ENCODE measurements at places on chromosomes 3 and 15.

DNA sequence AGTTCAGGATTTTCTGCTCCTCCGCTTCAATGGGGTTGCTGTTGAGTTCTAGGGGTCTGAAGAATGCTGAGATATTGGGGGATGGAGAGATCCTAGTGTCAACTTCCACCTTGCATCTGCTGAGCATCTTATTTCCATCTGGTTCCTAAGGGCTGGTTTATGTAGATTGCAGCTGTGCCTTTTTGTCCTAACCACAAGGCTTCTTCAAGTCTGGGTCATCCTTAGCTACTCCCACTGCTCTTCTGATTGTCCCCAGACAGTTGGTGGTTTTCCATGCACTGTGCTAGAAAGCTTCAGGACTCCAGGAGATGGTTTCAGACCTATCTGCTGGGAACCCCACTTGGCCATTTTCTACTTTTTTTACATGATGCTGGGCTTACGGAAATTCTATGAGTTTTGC lies 125.0 kb downstream of the IL20RB start:
- DNase-seq, result no peak

GRCh38 chr15:91237445-91237844 lies 137.4 kb downstream of the SV2B start:
- DNase-seq, result no peak

GRCh38 chr3:14839236-14839635 lies 20.5 kb downstream of the FGD5 start:
- DNase-seq, result no peak

DNA sequence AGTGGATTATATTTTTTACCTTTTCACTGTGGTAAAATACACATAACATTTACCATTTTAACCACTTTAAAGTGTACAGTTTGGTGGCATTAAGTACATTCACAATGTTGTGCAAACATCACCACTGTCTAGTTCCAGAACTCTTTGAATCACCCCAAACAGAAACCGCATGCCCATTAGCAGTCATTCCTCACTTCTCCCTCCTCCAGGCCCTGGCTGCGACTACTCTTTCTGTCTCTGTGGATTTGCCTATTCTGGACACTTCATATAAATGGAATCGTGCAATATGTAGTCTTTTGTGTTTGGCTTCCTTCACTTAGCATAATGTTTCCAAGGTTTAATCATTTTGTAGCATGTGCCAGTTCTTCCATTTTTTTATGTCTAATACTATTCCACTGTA lies 409.8 kb downstream of the NTRK3 start:
- DNase-seq, result no peak

DNA sequence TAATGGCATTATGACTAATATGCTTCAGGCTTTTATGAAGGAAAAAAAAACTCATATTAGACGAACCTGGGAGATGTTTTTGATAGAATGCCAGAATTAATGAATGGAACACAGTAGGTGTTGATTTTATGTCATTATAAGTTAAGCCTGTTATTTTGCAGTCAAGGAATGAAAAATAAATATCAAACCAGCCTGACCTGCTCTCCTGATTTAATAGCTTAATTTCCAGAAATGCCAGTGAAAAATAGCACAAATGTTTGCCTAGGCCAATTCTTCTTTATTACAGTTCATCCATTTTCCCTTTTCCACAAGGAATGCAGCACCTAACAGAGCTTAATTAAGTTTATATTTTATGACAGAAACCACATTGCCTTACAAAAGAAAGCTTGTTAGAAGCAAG lies 292.0 kb downstream of the TBL1XR1 start:
- no peak for DNase-seq

- no peak for DNase-seq
Observed at GRCh38 chr15:79051029-79051428, 39.6 kb downstream of the RASGRF1 start.

DNA sequence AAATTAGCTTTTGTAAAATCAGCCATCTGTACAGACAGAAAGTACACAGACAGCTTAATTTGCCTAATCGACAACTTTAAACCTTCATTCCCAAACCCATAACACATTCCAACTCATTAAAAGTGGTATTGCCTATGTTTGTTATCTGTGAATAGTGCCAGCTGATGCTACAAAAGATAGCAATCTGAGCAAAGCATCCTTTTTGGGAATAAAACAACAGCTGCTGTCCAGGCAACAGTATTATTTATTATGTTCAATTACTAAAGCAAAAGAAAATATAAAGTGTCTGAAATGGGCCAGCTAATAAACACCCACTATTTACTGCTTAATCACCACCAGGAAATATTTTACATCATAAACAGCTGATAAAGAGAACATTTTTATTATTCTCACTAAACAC lies 134.8 kb upstream of the ABI3BP start:
- no peak for DNase-seq

DNA sequence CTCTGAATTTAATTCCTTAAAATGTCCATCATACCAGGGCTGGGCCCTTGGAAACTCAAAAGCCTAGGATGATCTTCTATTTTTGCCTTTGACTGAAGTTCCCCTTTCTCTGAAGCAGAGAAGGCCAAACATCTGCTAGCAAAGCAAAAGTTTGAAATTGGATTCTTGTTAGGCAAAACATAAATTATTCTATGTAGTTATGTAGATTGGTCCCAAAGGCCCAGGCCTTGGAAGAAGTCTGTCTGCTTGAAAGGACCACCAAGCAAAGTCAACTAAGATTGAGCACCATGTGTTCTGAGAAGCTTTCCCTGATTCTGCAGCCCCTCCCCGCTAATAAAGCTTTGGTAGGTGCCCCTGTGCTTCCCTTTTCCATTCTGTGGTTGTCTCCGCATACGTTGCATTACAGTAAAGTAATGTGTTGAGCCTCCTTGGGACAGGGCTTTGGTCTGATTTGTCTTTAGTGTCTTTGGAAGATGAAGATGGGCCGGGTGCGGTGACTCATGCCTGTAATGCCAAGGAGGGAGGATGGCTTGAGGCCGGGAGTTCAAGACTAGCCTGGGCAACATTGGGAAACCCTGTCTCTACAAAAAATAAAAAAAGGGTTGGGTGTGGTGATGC lies 56.4 kb downstream of the RPL39L start:
- no peak for DNase-seq

DNA sequence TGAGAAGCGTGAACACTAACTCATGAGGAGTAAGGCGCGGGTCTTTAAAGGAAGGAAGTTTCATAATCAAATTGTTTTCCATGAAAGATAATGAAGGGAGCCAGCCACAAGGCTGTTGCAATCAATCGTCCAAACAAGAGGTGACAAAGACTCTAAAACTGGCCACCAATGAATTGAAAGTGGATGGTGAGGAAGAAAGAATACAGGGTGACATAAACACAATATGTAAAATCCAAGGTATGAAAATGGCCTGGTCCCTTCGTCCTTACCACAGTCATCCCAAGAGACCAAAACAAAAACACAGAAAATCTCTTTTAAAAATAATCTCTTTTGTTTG lies 12.0 kb downstream of the CD86 start:
- no peak for DNase-seq

GRCh38 chr3:37210230-37210629 lies 35.8 kb upstream of the LRRFIP2 start:
- no peak for DNase-seq

DNA sequence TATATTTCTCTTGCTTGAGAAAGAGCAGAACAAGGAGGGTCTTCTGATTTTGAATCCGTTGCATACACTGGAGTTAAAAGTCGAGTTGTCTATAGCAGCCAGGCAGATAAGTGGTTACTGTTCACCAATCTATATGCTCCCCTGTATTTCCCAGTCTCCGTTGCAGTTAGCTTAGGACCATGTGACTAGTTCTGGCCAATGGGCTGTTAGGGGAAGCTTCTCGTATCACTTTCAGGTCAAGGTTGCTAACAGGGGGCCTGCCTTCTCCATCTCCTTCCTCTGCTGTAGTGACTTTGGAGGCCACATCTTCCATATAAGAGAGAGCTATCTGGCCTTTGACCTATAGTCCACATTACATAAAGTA lies 188.5 kb upstream of the KBTBD8 start:
- DNase-seq, result no peak

GRCh38 chr3:150764566-150764965 lies 1.6 kb upstream of the SIAH2 start:
- DNase-seq, result no peak

DNA sequence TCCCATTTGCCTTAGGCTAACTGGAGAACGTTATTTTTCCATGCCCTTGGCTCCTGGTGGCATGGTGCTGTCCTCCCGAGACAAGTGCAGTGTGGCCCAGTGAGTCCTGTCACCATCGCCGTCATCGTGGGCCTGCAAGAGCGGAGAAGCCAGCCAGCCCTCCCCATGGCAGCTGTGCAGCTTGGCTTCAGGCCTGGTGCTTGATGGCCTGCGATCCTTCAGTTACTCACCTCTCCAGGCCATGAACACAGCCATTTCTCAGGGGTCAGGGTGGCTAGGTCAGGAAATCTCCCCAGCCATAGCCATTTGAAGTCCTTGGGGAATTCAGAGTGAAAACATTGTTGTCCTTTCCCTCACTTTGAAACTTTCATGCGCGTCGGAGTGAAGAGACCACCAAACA lies 189.0 kb upstream of the RGMA start:
- no peak for DNase-seq

DNA sequence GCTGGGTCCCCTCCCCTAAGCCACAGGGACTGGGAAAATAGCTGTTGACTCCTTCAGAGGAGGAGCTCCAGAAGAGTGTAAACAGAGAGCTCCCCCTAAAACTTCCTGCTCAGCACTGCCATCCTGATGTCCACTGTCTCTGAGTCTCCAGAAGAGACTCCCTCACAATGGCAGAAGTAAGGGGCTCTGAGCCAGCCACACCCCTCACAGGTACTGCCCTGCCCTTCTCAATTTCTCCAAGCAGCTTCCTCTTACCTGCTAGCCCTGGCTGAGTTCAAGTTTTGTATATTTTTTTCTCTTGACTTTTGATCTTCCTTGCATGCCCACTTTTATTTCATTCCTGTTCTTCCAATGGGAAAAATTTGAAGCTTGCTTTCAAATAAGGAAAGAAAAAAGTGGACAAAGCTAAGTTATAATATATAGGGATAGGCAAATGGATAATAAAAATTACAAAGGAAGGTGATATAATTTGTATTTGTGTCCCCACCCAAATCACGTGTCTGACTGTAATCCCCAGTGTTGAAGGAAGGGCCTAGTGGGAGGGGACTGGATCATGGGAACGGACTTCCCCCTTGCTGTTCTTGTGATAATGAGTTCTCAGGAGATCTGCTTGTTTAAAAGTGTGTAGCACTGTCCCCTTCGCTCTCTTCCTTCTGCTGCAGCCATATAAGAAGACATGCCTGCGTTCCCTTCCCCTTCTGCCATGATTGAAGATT lies 442.2 kb upstream of the WNT5A start:
- no peak for DNase-seq

GRCh38 chr3:10349801-10350200 lies 28.9 kb upstream of the SEC13 start:
- no peak for DNase-seq

DNA sequence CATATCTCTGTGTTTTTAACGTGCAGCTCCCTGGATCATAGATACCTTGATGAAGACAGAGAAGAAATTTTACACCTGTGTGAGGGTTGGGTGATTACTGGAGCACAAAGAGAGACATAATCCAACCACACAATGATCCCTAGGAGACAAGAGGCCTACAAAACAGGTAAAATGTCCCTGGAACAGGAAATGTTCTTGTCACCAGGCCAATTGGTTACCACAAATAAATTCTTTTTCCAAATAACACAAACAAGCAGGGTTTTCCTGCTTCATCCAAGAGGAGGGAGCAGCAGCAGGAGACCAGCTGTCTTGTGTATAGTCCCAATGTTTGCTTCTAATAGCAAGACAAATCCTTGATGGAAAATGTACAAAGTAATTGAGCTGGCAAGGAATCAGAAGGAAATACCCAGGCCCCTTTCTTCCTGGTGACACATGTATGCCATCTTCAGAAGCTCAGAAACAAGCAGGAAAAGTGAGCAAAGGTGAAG lies 1.4 kb downstream of the MGLL start:
- no peak for DNase-seq

- no peak for DNase-seq
Observed at GRCh38 chr3:129934234-129935123, 40.0 kb upstream of the TRH start.

- DNase-seq, result no peak
Observed at GRCh38 chr15:66764072-66764786, 62.2 kb downstream of the SMAD6 start.
